Right hindlimb (tissue), 1 donor: ENCODE measurements at places on chromosomes 3 and 15.

- no peak for DNase-seq
Observed at GRCh38 chr15:33946152-33946551, 22.1 kb upstream of the CHRM5 start.

DNA sequence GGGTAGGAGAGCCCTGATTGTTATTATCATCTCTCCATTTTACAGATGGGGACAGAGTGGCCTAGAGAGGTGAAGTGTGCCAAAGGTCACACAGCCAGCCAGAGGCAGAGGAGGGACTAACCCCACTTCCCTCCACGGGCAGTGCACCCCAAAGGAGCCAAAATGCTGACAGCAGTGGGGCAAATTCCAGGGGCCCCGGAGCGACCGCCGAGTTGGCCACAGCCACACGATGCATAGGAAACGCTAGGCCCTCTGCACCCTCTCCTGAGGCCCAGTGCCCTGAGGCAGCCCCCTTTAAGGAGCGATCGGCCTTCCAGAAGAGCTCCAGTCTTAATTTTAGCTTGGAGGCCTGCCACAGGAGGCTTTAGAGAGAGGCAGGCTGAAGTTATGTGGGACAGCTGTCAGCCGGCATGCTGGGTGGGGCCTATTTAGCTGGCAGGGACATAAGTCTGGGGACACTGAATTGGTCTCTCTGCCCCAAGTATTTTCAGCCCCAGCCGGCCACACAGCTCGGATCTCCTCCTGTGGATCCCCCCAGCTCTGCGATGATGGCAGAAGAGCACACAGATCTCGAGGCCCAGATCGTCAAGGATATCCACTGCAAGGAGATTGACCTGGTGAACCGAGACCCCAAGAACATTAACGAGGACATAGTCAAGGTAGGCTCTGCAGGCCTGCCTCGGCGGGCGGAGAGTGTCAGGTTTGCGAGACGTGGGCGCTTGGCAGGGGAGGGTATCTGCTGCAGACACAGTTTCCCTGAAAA, at the start of gene CAV3:
TSS of gene CAV3 (plus strand) at position 471 of the 763 bp plus-strand sequence. CDS start at position 546, 75 bp downstream.
- DNase-seq: peak; percentile 77

- no peak for DNase-seq
Observed at GRCh38 chr3:127899766-127900165, 15.3 kb upstream of the KBTBD12 start.

DNA sequence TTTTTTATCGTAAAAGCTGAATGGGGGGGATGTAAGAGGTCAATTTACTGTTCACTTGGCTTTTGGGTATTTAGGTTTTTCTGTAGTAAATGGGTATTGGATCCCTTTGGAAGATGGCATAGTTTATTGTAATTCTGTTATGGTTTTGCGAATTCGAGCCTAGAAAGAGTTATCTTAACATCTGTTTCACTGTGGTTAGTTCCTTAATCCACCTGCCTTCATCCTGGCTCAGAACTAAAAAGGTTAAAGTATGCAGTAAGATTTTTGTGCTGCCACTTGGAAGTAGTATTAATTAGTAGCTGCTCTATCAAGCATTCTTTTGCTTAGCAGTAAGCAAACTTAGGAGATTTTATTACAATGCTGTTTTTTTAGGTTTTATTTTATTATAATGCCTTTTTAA, 62.4 kb downstream of the ARIH1 start:
- DNase-seq: no peak

GRCh38 chr3:64818196-64818595, 130.4 kb upstream of the ADAMTS9 start:
- DNase-seq: no peak

GRCh38 chr15:29890336-29891095, 68.2 kb upstream of the TJP1 start:
- DNase-seq: no peak

- DNase-seq: no peak
Observed at GRCh38 chr3:46453526-46454208, 11.0 kb downstream of the LTF start.

DNA sequence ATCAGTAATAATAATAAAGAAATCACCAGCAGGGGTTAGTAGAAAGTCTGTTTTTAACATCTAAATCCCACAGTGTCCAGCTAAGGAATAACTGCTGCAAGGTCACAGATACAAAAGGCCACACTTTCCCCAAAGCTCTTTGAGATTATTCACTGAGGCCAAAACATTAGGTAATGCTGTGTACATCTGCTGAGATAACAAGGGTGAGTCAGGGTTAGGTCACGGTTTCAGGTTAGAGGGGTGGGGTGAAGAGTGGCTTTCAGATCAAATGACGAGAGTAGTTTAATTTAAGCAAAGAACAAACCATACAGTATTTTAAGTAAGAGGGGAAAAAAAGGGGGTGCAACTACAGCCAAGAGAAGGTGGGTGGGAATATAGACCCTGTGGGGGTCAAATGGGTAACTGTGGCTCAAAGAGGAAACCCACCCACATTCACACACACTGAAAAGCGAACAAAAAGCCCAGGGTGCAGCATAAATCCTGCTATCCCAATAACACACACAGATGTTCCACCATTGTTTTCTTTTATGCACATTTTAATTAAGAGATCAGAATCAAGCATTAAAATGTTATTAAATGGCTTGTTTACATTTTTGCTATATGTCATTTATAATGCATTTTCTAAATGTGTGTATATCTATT, 412.9 kb downstream of the TIGIT start:
- no peak for DNase-seq

DNA sequence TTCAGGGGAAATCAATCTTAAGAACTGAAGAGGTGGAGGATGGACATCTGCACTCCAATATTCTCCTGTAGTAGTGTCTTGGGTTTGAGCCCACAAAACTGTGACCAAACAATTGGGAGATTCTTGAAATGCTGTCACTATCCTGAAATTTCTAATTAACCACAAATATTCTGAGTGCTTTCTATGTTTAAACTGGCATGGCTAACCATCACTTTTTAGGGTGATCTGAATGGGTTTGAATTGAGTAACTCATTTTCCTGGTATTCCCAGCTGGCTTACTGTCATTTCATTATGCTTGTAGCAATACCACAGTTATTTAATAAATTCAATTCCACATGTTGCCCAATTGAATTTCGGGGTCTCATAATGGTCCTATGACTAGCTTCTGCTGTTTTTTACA, 216.9 kb upstream of the DCBLD2 start:
- DNase-seq: no peak

GRCh38 chr3:114874522-114874971, 272.5 kb downstream of the ZBTB20 start:
- peak; percentile 23 for DNase-seq

DNA sequence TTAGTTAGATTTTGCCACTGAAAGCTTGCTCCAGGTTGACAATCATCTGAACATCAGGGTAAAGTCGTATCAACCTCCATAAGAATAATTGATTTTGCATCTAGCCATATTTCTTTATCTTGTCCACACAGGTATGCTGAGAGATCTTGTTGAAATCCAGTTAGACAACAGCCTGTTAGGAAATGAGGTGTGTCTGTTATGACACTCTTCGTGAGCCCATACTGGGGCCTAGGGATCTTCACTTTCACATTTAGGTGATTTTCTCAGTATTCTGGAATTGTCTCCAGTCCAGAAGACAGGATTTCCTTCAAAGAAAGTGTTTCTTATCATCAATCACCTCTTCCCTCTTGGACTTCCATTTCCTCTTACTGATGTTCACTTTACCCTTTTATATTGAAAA, 18.1 kb downstream of the DNAJB11 start:
- DNase-seq: no peak
